ENCODE measurements at places on chromosomes 4 and X.

GRCh38 chr4:156998500-156999174, 27.0 kb upstream of the PDGFC start:
- DNase-seq: no peak

- no peak for DNase-seq
These were observed 107.9 kb downstream of the PALLD start for GRCh38 chr4:168604496-168605373.

DNA sequence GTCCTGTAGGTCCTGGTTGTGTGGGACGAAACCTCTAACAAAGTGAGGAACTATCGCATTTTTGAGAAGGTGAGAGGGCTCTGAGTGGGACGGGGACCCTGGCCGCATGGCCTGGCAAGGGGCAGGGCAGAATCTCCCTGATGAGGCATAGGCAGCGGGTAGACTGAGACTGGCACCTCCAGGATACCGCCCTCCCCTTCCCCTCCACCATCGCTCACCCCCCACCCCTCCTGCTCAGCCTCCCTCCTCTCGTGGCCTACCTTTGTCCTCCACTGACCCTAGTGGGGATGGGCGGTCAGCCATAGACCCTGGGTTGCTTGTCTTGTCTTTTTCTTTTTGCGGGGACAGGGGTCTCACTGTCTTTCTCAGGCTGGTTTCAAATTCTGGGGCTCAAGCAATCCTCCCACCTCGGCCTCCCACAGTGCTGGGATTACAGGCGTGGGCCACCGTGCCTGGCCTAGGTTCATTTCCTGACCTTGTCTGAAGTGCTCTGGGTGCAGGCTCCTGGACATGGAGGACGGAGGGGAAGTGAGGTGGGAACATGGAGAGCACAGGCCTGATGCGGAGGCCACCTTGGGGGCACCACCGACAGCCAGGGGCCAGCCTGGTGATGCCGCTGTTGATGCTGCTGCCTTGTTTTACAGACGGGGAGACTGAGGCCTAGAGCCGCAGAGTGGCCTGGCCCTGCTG, 10.5 kb upstream of the ADD1 start:
- no peak for DNase-seq

- no peak for DNase-seq
These were observed 28.7 kb downstream of the TMEM31 start for GRCh38 chrX:103739421-103739820.

DNA sequence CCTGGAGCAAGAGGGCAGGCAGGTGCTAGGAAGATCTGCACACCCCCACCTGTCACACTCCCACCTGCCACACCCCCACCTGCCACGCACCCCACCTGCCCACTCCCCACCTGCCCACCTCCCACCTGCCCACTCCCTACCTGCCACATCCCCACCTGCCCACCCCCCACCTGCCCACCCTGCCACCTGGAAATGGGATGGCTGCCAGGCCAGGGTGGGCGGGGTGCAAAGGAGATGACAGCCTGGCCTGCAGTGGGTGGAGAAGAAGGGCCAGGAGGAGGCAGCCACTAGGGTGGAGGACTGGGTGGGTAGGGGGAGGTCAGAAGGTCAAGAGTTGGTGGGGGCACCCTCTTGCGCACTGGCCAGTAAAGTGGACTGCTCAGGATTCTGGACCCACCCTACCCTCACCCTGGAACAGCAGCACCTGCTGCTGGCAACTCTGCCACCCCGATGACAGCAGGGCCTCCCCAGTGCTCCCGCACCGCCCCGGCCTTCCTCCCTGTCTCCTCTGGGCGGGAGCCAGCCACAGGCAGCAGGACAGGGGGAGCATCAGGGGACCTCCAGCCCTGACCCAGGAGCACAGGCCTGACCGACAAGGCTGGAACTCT, 66.8 kb upstream of the NKX1-1 start:
- DNase-seq: no peak

DNA sequence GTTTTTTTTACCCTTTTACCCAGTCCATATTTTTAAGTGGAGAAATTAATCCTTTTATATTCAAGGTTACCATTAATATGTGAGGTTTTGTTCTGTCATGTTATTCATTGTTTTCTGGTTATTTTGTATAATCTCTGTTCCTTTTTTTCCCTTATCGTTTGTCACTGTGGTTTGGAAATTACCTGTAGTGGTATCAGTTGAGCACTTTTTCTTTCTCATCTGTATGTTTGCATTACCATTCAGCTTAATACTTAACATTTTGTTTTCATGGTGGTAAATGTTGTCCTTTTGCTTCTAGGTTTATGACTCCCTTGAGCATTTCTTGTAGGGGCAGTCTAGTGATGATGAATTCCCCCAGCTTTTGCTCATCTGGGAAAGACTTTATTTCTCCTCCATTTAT, 6.6 kb downstream of the ETDC start:
- DNase-seq: no peak

DNA sequence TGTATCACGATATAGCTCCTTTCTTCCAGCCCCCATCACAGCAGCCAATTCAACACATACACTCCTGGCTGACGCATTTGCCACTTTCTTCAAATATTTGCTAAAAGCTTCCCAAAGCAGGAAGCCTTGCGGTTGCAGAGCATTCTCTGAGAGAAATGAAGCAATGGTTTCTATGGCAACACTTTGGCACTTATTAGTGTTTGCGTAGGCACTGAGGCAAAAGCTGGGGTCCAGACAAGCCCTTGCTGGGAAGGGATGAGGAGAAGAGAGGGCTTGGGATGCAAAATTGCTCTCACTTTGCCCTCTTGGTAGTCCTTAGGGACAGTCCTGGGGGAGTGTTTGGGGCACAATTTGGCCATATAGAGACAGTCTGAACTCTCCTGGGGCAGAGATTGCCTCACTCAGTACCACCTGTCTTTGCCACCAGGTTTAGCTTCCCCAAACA, 55.0 kb upstream of the PAK3 start:
- DNase-seq: no peak

DNA sequence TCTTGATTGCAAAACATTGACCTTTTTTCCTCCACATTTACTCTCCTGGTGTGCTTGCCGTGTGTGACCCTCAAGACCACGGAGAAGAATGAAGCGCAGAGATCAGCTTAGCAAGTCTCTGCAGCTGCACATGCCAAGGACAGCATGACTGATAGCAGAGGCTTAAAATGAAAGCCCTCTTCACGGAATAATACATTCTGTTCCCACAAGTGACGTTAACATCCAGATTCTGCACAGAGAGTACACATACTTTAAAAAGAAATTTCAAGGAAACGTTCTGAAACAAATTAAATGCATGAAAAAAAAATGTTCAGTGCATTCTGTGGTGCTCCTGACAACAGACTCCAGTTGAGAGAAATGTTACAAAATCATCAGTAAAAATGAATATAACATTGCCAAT, 60.9 kb downstream of the SLC7A11 start:
- no peak for DNase-seq

GRCh38 chr4:55008166-55009056, 117.0 kb downstream of the KDR start:
- DNase-seq: no peak
